Stimulated activated CD4-positive, alpha-beta T cell treated with anti-CD3 and anti-CD28 coated beads, TNF-alpha, amount 100 ng/mL, for 24 hours (primary cell): ENCODE measurements at places on chromosomes 11 and 22.

DNA sequence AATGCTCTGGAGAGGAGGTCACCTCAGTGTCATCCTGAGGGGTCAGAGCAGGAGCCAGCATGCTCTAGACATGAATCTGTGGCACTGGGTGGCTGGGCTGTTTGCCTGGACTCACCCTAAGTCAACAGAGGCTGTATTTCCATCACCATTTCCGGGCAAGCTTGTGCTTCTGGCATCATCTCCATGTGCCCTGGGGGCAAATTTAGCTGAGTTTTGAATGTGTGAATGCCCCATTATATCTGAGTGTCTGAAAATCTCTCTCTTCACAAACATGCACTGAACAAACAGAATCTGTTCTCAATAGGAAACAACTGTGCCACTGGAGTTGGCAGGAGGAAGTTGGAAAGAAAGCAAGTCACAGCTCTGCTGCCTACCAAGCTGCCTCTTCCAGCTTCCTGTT, 356.2 kb downstream of the GRM5 start:
- no peak for DNase-seq

DNA sequence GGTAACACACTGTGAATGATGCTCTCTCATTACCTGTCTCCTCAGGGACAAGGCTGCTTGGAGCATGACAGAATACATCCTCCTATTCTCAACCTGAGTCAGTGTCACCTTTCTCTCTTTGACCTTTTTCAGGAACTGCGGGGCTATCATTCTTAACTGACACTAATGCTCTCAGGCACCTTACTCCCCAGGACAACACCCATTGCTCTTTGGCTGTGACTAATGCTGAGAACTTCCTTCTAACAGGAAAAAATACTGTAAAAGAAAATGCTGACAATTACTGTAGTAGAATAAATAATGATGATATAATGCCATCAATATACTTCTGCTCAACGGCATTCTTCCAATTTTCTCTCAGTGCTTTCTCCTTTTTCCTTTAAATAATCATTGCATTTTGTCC, 2082.7 kb upstream of the RAG2 start:
- DNase-seq = no peak

DNA sequence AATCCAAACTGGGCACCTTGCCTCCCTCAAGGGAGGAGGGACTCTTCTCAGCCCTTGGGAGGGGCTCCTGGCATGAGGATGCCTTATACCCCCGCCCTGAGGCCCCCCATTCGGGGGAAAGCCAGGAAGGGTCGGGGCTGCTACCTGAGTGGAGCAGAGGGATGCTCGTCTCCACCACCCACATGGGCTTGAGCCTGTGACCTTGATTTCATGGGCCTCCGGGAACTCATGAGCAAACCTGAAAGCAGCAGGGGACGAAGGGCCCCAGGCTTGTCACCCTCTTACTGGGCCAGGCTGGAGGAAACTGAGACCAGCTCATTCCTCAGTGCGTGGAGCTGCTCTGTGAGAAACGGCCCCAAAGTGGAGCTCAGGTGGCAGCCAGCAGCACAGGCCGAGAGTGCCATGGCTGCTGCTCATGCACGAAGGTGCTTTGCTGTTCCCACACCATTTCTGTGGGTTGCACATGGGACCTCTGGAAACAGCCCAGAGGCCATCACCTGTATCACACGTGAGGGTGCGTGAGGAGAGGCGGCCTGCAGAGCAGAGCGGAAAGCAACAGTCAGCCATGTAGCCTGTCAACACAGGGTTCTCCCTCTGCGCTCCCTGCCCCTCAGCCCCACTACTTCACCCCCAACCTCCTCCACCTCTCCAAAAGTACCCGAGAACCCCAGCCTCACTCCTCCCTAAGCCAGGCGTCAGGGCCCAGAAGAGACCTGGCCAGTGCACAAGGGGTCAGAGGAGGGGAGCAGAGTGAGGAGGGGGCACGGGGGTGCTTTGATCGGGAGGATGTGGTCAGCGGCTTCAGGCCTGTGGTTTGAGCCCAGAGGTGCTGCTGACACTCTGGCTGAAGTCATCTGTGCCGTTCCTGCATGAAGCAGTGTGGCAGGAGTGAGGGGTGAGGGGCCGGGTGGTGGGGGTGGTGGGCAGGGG, 14.1 kb upstream of the IL2RB start:
- DNase-seq = peak; percentile 49

DNA sequence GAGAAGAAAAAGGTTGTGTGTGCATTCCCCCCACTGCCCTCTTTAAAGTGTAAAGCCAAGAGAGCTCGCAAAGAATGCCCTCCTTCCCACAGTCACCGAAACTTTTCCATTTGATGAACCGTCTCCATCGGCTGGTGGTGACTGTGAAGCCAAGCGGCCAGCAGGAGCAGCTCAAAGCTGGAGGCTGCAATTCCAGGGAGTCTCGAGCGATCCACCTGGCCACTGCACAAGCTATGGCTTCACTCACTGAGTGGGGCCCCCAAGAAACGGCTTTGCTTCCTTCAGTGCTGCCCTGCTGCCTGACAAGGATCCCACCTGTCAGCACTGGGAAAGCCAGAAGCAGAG, 117.7 kb downstream of the ABTB2 start:
- no peak for DNase-seq

DNA sequence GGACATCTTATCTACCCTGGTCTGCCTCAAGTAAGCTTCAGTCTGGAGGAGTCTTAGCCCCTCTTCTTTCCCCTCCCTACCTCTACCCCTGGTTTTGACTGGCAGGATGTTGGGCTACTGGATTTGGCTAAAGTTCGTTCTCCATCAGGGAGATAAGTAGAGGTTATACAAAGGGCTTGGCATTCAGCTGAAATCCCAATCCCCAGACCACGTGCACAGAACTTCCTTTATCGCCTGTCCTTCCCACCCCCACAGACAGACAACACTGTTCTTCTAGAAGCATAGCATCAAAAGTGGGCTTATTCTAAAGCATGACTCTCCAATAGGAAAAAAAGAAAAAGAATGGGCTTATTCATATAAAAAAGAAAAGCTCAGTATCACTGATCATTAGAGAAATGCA, 7.8 kb downstream of the PRG3 start:
- DNase-seq = no peak

GRCh38 chr11:67352546-67353316, 615 bp downstream of the POLD4 start:
- peak; percentile 39 for DNase-seq

DNA sequence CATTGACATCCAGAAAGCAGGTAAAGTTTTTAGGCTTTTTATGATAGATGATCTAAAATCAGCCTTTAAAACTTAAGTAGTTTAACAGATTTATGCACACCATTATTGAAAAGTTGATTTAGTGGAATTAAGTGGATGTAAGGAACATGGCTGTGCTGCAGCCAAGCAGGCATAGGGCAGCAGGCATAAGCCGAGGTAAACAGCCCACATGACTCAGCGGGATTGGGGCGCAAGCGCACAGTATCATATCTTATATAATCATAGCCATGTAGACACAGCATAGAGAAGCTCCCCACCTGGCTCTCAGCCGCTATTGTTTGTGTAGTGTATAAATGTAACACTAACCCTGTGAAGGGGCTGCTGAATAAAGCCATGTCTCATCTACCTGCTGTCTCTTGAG, 157.5 kb downstream of the WNT11 start:
- no peak for DNase-seq

DNA sequence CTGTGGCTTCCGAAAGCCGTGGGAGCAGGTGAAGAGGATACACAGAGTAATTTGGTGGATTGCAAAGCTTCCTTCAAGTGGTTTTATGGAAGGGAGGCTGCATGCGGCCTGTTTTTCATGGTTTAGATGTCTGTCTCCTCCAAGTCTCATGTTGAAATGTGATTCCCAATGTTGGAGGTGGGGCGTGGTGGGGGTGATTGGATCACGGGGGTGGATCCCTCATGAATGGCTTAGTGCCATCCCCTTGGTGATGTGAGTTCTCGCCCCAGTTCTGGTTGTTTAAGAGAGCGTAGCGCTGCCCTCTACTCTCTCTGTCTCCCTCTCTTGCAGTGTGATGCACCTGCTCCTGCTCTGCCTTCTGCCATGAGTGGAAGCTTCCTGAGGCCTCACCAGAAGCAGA, 247.8 kb upstream of the B3GAT1 start:
- DNase-seq = no peak

GRCh38 chr22:49024775-49025440, 802.8 kb downstream of the BRD1 start:
- DNase-seq = no peak

DNA sequence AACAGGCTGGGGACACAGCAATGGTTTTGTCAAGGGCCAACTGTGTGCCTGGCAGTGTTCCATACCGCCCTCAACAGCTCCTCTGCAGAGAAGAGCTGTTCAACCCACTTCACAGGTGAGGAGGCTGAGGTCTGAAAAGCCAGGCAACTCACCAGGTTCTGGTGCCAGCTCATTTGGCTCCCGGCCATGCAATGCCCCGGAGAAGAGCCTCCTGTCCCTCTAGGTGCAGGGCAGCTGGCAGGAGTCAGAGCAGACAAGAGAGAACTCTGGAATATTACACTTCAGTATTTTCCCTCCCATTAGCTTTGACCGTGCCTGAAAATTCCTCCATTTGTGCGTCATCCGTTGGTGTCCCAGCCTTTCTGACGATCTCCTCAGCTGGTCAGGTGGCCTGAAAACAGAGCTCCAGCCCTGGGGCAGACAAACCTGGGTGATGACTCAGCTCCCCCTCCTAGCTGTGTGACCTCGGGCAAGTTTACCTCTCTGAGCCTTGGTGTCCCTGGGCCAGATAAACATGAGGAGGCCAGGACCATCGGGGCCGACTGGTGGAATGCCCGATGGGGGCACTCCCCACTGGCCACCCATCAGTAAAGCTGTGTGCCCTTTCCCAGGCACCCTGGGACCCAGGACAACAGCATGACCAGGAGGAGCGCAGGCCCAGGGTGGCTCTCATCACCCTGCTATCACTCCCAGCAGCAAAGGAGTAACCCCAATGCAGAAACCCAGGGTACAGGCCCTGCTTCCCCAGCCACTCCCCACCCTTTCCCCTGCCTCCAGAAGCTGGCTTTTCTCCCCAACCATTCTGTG, 9.6 kb upstream of the C1QTNF6 start:
- no peak for DNase-seq

DNA sequence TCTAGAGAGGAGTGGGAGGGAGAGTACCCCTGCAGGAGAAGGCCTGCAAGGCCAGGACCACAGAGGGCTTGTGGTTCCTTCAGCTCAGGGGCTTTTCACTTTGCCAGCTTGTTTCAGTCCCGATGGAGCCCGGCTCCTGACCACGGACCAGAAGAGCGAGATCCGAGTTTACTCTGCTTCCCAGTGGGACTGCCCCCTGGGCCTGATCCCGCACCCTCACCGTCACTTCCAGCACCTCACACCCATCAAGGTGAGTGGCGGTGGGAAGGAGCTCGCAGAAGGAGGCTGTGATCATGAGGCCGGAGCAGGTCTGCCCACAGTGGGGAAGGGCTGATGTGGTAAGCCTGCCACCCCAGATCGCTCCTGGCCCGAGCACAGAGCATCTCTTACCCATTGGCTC, 13.5 kb downstream of the ACP2 start:
- no peak for DNase-seq

DNA sequence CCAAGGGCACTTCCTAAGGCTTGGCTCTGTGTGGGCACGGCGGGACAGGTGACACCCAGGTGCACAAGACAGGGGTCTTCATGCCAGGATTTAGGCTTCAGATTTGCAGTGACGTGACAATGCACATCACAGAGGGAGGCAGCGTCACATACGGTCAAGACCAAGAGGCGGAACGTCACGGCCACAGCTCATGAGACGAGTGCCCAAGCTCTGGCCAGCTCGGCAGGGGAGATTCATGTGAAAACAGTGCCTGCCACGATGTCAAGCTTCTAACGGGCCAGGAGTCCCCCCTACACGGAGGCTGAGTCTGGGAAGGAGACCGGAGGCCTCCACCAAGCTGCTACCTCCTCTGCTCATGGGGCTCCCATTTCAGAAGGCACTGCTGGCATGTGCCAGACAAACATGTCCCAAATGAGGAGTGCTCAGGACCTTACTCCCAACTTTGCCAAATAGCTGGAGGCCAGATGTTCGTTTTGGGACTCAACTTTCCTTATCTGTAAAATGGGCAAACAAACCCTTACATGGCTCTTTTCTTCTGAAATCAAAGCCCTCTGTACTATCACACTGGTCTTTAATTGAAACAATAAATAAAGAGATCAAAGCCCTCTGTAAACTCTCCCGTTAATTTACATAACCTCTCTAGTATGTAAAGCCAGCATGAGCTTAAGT, 16.6 kb downstream of the VPS37C start:
- DNase-seq = no peak

DNA sequence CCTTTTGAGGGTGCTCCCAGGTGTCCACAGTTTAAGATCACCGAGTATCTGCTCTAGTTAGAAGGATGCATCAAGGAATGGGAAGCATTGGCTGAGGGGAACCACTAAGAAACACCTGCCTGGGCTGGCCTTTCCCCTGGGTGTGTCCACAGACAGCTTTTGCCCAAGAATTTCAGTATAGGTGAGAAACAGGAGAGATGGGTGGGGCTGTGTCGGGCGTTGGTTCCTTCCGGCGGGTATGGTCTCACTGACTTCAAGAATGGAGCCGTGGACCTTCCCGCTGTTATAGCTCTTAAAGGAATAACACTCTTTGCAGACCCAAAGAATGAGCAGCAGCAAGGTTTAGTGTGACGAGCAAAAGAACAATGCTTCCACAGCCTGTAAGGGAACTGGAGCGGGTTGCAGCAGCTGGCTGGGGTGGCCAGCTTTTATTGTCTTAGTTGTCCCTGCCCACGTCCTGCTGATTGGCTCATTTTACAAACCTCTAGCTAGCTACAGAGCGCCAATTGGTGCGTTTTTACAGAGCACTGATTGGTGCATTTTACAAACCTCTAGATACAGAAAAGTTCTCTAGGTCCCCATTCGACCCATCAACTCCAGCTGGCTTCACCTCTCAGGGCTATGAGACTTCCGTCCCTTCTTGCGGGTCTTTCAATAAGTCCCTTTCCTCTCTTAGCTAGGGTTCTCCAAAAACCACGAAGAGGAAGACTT, 2.4 kb downstream of the FADS1 start:
- DNase-seq = no peak

DNA sequence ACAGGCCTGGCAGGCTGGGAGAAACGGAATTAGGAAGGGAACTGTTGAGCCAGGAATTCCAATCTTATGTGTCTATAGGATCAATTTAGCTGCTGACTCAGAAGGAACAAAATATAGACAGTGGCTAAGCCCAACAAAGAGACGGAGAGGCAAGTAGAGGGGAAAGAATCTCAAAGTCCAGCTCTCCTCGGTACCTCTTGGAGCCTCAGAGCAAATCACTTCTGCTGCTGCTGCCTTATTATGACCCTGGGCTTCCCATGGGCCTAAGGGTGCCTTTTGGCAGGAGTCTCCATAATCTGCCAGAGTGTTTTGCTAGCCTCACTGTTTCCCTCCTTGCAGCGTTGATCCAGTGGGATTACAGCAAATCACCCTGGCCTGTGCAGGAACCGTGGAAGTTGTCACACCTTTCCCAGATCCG, 31.7 kb downstream of the PAX6 start:
- DNase-seq = no peak
